NCI-H1694 (cell line): ENCODE measurements at places on chromosomes 7 and 10.

DNA sequence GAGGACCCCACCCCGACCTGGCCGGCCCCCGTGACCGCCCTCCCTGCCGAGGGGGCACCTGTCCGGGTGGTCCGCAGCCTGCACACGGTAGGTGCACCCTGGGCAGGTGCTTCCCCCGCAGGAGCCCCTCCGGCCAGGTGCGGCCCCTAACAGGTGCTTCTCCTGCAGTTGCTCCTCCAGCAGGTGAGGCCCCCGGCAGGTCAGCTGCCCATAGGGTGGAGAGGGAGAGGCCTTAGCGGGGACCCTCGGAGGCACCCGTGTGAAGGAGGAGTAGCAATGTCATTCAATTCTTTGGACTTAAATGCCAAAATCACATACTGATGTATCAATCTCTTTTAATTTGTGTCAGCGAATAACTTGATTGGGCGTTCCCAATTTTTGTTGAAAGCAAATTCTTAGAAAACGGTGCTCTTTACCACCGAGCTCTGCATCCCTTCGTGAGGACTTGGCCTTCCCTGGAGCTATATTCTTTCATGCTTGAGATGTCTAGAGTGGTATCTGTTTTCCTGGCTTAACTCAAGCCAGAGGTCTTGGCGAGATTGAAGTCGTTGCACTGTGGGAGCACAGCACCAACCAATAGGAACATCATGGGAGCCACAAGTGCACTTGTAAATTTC is 738 bp upstream of the NCAPG2 start:
- no peak for DNase-seq

DNA sequence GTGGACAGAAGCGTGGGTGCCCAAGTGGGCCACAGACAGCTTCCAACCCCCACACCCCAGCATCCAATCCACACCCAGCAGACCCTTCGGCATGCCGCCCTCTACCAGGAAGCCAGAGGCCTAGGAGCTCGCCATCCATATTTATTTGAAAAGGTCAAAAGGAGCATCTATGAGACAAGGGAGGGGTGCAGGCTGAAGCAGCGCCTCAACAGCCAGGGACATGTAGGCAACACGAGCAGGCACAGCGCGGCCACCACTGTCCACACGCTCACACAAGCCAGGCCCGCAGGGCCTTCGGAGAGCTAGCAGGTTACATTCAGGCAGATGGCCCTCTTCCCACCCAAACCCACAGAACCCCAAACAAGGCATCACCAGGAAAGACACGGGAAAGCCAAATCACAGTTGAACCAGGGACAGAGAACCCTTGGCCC is 34.6 kb downstream of the PSAP start:
- no peak for DNase-seq

DNA sequence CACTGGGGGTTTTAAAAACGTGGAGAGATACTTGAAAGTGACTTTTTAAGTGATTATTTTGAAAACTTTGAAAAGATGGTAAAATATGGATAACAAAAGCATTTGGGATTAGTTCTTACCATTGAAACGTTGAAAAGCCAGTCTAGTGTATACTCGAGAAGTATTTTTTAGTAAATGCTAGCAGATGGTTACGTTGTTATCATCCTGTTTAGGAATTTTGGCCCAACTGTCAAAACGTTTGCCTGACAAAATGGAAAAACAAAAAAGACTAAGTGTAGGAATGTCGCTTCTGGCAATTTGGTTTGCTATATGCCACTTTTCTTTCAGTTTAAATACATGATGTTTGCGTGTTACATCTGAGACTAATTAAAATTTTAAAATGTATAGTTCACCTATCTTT is 1.2 kb downstream of the RBM33 start:
- DNase-seq, result no peak

DNA sequence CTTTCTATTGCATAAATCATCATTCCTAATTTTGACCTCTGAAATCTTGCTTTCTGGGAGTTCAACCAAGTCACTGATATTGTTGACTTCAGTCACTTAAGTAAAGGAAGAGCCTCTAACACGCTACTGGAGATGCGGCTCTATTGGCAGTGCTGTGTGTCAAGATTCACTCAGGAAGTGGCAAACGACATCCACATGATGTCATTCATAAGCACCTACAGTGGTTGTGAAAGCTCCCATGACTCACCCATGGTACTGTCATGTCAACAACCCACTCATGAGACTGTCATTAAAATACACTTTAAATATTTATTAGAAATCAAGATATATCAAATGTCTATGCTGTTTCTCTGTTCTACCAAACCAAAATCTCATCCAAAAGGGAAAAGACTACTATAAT is 52.5 kb upstream of the LHFPL3 start:
- no peak for DNase-seq

- DNase-seq, result no peak
These were observed 6.4 kb upstream of the PRKCQ start for GRCh38 chr10:6586501-6586900.

DNA sequence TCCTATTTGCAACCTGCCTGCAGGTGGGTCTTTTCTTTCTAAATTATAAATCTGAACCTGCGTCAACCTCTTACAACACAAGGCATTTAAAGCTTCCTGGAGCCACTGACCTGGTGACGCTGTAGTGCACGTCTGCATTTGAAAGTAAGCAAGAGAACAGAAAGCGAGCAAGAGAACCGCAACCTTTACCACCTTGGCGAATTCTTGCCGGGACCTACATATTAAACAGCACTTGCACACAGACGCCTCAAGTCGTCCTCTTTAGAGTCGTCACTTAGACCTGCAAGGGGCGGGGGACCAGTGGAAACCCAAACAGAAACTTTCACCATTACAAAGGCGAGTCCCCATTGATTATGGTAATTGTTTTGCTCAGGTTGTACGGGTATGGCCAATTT is 9.5 kb downstream of the GLI3 start:
- DNase-seq, result no peak

- peak; percentile 20 for DNase-seq
These were observed 554 bp downstream of the CSGALNACT2 start for GRCh38 chr10:43138757-43139241.

DNA sequence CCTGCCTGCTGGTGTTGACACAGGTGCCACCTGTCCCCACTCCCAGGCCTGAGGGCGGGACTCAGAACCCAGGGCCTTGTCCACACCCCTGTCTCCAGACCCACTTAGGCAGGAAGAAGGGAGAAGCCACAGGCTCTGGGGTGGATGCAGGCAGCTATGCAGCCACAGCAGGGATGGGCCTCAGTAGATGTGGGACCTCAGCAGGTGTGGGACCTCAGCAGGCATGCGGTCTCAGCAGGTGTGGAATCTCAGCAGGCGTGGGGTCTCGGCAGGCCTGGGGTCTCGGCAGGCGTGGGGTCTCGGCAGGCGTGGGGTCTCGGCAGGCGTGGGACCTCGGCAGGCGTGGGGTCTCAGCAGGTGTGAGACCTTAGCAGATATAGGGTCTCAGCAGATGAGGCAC is 118.0 kb upstream of the PITRM1 start:
- DNase-seq, result no peak

DNA sequence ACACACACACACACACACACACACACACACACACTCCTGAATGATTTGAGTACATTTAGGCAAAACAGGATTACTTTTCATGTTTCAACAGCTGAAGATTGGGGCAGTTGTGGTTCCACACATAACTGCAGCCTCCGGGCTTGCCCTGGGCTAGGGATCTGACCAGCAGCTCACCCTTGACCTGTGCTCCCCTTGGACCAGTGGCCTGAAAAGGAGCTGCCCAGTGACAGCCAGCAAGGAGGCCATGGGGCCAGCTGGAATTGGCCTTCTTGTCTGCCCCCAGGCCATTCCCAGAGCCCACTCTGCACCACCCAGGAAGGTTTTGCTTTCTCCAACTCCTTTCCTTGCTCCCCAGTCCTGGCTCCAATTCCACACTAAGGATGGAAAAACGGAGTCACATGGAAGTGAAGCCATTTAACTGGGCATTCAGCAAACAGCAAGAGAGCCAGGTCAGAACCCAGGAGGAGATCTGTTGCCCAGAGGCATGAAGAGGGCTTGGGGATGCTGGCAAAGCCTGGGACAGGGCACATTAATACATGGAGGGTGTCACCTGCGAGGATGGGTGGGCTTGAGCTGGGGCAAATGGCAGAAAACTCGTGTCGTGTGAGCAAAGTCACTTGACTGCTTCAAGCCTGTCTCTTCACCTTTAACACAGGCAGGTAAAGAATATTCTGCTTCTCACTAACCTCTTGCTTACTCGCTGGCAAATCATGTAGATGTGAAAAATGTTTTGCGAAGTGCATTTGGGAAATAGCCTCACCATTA is 61.5 kb upstream of the GDF10 start:
- no peak for DNase-seq
